Retinal pigment epithelial cell (primary cell): ENCODE measurements at places on chromosomes 11 and 22.

GRCh38 chr11:72237112-72237931, 6.7 kb downstream of the PHOX2A start:
- no peak for DNase-seq

DNA sequence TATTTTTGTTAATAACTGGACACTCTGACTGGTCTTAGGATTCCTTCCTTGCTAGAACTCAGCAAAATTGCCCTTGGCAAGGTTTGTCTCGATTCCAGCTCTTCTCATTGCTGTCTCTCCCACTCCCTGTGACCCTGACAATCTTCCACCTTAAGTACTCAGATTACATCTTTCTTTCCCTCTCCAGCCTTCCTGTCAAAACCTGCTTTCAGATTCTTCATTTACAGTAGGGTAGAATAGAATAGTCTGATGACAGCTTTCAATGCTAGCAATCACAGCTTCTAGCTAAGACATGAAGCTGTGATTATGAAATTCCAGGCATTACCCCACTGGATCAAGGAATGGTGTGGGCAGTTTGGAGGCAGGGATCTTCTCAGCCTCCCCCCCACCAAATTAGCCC, 39.2 kb upstream of the LMO2 start:
- DNase-seq: no peak

- DNase-seq: no peak
These were observed 22.8 kb downstream of the JAML start for GRCh38 chr11:118201966-118202365.

GRCh38 chr22:46547883-46548244, 10.4 kb upstream of the CELSR1 start:
- DNase-seq: peak; percentile 71

GRCh38 chr11:124891373-124891861, 6.2 kb downstream of the ROBO4 start:
- no peak for DNase-seq

GRCh38 chr11:122197066-122197987, 81.3 kb upstream of the BLID start:
- DNase-seq: peak; percentile 93

DNA sequence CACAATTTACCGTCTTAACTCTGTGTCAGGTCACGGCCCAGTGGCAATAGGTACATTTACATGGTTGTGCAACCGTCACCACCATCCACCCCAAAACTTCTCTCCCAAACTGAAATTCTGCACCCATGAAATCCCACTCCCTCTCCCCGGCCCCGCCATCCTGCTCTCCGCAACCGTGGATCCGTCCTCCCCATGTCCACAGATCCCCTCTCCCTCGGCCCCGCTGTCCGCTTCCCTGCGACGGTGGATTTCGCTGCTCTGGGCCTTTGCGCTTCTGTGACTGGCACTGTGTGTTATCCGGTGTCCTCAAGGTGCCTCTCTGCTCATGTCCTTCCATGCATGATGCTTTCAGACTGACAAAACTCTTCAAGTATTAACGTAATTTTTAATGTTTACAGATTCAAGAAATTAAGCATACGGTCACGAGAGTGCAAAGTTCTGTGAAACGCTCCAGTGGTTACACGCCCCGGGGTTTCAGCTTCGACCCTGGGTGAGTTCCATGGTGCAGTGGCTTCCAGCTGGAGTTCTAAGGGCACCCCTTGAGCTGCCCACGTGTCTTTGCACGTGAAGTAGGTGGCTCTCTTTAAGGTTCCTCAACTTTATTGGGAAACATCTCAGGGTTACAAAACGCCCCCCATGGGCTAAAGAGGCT, 76.4 kb downstream of the KCNQ1 start:
- DNase-seq: no peak

DNA sequence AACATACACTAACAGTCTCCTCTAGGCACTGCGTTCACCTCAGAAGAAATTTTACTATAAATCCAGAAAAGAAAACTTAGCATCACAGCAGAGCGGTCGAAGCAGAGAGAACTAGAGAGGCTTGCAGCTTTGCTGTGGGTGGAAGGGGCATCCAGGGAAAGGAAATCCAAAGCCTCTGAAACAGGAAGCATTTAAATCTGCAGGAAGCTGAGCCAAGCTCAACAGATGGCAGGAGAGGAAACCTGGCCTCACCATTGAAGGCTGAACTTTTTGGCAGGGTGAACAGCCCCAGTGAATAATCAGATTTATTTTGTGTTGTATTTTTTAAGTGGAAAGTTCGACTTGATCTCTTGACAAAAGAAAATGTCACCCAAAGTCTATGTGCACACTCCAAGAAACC, 858.1 kb downstream of the OPCML start:
- no peak for DNase-seq

- no peak for DNase-seq
These were observed 5.9 kb downstream of the TPST2 start for GRCh38 chr22:26584010-26584409.

GRCh38 chr22:17159504-17159951, 451 bp upstream of the HDHD5 start:
- peak; percentile 11 for DNase-seq

DNA sequence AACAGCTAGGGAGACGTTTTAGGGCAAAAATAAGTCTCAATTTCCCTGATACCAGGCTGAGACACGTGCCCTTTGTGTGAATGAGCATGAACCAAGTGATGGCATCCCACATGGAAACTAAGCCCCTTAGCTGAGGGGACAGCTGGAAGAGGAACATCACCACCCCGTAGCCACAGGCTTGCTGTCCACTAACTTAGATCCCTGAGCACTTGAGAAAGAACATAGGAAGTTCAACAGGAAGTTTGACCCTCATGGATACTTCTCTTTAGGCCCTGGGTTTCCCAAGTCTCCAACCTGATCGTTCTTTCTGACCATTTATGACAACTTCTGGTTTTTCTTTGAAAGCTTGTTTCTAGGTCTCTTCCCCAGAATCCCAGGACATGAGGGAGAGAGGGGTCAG, 11.6 kb upstream of the CKAP5 start:
- no peak for DNase-seq

GRCh38 chr22:29260031-29260560, 7.7 kb downstream of the RHBDD3 start:
- no peak for DNase-seq

GRCh38 chr11:10426475-10426874, 28.6 kb upstream of the AMPD3 start:
- DNase-seq: no peak

DNA sequence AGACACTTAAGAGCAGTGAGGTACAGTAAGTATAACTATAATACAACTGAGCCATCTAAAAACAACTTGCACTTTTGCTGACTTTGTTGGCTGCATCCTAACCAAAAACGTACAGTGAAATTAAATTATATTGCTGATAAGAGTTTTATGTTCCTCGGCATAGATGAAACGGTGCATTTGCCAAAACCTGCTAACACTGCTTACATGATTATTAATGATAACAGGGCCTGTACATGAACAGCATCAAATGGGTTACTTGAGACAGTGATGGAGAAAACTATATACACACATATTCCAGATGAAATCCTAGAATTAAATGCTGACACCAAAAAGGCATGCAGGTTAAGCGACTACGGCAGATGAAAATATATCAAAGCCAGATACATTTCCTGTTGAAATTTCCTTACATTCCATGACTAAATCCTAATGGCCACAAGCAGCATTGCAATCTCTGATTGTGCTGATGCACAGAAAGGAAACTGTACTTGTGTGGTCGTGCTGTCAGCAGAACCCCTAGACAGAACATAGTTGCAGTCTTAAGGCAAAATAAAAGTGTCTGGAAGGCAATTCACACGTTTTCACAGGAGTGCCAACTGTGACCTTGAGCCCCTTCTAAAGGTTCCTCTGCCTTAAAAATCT, 143.9 kb downstream of the CADM1 start:
- DNase-seq: no peak

DNA sequence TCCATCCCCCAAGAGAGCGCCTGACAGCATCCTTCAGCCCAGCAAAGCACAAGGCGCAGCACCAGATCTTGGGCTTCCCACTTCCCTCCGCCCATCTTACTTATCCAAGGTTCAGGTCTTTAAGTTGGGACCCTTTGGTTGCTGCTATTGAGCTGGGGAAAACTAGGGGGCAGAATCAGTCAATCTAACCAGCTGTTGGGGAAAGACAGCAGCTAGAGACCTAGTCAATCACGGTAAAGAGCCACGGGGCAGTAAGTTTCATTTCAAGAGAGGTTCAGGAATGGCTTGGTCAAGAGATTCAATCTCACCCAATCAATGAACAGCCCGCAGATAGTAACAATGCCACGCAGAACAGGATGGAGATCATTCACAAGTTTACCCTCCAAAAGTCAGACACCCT, 1.7 kb downstream of the ABTB2 start:
- DNase-seq: no peak

DNA sequence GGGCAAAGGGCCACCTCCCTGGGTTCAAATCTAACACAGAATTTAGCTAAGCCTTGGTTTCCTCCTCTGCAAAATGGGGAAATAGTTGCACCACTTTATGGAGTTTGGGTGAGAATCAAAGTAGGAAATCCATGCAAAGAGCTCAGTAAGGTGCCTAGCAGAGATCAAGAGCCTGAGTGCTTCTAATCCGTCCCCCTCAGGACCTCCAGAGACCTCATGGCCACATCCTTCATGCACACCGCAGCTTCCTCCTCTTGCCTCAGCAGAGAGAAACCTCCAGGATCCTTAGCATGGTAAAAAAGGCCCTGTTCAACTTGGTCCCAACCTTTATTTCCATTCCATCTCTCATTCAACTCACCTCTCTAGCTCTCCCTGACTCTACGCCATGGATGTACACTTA, 37.8 kb upstream of the NAV2 start:
- no peak for DNase-seq

DNA sequence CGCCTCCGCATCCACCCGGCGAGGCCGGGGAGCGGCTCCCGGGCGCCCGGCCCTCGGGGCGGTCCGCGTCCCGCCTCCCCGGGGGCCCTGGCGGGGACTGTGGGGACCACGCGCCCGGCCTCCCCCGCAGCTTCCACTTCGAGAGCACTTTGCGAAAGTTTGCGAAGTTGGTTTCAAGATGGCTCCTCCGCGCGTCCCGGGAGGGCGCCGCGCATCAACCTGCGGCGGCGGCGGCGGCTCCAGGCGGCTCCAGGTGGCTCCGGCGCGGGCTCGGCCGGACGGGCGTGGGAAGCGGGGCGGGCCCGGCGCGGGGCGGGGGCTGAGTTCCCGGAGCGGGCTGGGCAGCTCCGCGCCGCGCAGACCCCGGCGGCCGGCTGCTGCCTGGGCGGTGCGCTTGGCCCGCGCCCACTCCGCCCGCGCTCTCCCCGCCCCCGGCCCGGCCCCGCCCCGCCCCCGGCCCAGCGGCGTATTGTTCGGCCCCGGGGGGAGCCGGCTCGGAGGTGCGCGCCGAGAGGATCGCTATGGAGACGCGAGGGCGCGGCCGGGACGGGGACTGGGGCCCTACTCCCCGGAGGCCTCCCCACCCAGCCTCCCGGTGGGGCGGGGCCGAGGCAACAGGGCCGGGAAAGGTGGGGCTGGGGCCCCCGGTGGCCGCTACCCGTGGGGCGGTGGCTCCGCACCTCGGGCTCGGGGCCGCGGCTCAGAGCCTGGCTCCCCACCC, at the start of gene CELSR1:
TSS of gene CELSR1 (minus strand) at position 396 of the 721 bp plus-strand sequence. CDS start 450 bp downstream, outside the sequence.
- no peak for DNase-seq

- DNase-seq: no peak
These were observed 2.3 kb upstream of the VSIG2 start for GRCh38 chr11:124754309-124754708.

DNA sequence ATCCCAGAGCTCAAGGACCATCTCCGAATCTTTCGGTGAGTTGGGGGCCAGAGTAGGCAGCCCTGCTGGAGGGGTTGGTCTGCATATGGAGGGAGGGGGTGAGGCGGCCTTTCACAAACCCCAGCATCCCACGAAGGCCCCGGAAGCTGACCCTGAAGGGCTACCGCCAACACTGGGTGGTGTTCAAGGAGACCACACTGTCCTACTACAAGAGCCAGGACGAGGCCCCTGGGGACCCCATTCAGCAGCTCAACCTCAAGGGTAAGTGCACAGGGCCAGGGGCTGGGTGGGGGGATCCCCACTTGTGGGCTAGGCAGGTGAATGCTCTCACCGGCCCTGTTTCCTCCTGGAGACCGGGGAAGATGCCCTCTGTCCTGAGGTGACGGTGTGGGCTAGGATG, 6.2 kb downstream of the TRPT1 start:
- no peak for DNase-seq

DNA sequence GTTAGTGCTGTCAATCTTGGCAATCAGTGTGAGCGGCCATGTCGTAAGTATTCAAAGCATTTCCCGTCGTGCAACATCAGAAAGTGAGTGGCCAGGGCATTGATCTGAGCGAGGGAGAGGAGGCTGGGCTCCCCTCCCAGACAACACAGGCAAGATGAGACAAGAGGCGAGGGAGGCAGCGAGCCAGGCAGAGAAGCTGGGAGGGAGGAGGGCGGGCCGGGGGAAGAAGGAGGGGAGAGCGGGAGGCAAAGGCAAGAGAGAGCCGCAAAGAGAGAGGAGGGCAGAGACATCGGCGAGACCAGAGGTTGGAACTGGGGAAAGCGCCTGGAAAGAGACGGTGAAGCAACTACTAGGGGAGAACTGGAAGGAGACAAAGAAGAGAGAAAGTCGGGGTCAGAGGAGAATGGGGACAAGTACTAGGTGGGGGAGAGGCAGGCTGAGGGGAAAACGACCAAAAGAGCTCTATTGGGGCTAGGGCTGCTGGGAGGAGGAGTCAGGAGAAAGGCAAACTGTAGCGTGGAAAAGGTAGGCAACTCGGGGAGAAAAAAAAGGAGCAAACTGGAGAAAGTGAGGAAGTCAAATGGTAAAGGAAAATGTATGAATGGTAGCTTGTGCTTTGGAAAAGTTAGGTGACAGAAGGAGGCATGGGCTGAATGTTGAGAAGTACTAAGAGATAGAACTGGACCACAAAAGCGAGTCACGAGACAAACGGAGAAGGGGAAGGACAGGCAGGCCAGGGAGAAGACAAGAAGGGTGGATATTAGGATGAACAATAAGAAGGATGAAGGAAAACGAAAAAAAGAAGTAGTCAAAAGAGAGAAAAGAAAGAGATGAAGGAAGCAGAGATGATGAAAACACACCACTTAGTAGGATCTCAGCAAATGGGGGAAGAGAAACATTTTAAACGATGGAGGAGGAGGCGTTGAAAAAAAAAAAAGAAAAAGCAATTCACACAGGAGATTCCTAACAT, 130.5 kb upstream of the C11orf58 start:
- DNase-seq: no peak

DNA sequence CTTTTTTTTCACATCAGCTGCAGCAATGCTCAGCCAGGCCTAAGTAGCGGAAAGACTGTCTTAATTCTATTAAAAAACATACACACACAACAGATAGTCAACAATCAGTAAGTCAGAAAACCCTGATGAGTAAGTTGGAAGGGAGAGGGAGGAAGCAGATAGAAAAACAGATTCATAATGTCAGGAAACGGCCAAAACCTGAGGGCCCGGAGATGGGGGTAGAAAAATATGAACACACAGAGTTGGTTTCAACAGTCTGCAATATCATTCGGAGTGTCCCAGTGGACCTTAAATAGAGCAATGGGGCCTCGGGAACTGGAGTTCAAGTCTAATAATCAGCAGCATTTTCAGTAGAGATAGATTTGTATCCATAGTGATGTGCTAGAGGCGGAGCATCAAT, 14.8 kb downstream of the LRRC55 start:
- DNase-seq: no peak

DNA sequence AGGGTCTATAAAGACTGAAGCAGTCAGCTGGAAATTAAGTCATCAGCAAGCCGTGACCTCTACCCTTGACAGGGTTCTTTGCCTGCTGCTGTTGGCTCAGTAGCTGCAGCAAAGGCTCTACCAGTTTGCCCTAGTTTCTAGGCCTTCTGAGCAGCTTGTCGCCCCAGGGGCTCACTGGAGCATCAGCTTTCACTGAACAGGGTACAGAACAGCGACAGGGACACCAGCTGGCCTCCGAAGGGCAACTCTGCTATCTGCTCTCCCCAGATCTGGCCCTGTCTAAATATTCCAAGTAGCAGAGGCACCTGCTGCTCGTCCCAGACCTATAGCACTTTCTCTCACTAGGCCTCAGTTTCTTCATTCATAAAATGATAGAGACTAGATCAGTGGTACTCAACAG, 42.4 kb downstream of the SMCO4 start:
- DNase-seq: no peak
